ENCODE measurements at places on chromosomes 2 and 18. TPM values are rescaled to one million over a fixed set of nuclear protein-coding genes. Genes with fewer than 3 reads are reported as not detected.

SCYGR4 gene
- total RNA-seq, result not detected

ATRAID gene
- 78.6 TPM for total RNA-seq

VWA3B gene
- not detected for total RNA-seq

CHRNG gene
- not detected for total RNA-seq

- DNase-seq, result no peak
These were observed 227.6 kb upstream of the SMIM21 start for GRCh38 chr18:75654851-75655751.

GRCh38 chr2:240947607-240948006, 41.5 kb downstream of the CROCC2 start:
- DNase-seq, result no peak

- DNase-seq, result no peak
These were observed 31.0 kb upstream of the SPATS2L start for GRCh38 chr2:200275295-200276013.

DNA sequence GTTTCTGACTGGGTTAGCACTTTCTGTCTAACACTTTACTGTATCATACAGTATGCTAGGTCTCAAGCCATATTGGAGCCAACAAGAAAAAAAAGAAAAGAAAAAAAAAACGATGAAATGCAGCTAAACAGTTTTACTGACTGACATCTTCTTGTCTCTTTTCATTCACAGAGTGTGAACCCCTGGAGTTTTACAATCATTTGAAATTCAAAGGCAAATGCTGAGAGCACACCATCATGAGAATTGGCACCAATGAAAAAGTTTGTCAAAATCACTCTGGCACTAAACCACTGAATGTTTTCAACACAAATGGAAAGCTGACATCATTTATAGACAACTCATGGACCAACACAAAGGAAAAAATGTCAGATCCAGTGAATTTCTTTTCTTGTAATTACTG, 513.3 kb downstream of the LRRTM4 start:
- DNase-seq, result no peak

DNA sequence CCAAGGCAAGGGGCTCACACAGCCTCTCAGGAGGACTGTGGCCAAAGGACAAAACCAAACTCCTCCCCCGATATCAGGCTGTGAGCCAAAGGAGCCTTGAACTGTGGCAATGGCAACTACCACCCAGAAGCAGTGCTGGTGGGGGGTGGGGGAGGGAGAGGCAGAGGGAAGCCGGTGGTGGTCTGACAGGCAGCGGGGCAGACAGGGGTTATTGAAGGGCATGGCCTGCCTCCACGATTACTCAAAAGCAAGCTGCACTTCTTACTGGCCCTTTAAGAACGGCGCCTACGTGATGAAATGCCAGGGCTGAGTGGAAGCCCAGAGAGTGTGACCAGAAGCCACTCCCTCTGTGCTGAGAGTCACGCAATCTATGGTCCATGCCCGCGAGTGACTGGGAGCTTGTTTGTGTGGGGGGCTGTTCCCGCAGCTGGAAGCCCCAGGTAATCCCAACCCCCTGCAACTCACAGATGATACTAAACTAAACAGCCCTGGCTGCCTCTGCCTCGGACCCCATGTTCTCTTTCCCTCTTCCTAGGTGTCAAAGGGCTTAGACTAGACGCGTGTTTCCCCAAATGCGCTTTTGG, 128.2 kb upstream of the CXCR4 start:
- no peak for DNase-seq

GRCh38 chr2:129710670-129711495, 268.6 kb upstream of the RAB6C start:
- no peak for DNase-seq

Measured in activated CD8-positive, alpha-beta memory T cell treated with anti-CD3 and anti-CD28 coated beads, Interleukin-2, amount 10 ng/mL, durations not matched to agents 7 days and 5 days (primary cell).